ENCODE measurements at places on chromosomes 12 and 14. TPM values are rescaled to one million over a fixed set of nuclear protein-coding genes. Genes with fewer than 3 reads are reported as not detected.

GRCh38 chr14:56342494-56342942, 224.3 kb downstream of the PELI2 start:
- DNase-seq: no peak

DNA sequence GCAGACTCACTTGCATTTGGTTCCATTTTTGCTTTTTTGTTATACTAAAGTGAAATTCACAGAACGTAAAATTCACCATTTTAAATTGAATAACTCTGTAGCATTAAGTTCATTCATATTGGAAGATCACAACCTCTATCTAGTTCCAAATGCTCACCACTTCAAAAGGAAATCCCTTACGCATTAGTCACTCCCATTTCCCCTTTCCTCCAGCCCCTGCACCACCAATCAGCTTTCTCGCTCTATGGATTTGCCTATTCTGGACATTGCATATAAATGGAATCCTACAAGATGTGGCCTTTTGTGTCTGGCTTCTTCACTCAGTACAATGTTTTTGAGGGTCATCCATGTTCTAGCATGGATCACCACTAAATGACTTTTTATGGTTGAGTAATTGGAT, 294.5 kb downstream of the KSR2 start:
- DNase-seq: no peak

DNA sequence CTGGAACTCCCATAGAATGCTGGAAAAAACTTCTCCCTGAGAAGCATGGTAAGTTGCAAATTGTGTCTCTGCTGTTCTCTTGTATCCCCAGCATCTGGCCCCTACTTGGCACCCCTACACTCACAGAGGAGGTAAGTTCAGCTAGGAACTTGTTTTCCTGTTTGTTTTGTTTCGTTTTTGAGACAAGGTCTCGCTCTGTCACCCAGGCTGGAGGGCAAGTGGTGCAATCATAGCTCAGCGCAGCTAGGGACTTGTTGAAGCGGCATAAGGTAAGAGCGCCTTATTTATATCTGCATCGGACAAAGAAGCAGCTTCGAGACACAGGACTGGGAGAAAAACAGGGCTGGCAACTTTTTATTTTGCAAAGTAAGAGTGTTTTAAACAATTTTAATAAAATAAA, 18.5 kb upstream of the ANO2 start:
- DNase-seq: no peak

GRCh38 chr14:99242238-99242637, 29.8 kb downstream of the BCL11B start:
- DNase-seq: no peak

DNA sequence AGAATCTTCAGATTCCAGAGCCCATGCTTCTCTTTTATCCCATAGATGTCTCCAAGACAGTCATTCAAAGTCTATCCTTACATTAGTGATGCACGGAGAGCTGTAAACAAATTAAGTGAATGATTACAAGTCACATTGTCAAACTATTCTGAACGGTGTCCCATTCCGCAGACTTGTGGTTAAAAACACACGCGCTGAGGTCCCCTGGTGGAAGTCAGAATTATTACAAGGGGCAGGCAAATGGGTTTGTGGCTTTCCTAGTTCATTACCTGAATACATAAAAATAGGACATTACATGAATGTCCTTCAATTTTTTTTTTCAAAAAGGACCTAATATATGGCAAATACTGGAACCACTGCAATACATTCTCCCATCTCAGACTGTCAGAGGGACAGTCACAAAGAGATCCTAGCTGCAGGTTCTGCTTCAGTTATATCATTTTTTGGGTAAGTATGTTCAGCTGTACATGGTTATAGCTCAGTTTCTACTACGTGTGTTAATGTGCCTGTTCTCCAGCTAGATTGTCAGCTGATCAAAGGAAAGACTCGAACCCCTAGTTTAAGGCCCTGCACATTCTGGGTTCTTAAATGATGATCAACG, 53.1 kb upstream of the STON2 start:
- no peak for DNase-seq

GRCh38 chr14:79167957-79168356, 997.8 kb downstream of the NRXN3 start:
- DNase-seq: no peak

DNA sequence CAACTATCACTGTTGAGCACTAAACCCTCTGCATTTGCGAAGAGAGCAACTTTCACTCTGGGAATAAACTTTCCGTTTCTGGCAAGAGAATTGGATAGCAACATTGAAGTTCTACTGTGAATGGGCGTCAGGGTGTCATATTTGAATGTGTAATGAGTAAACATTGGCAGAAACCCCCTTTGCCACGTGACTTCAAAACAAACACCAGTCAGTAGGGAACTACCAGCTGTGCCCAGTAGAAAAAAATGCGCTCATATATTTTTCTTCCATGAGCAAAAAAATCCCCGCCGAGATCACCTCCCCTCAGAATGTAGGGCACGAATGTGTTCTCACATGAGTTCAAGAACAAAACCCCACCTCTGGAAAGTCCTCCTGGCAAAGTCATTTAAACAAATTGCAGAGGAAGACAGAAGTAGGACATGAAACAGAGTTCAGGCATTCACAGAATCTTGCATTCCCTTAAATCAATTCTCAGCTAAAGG, 80.6 kb downstream of the BTG1 start:
- DNase-seq: peak; percentile 49

DNA sequence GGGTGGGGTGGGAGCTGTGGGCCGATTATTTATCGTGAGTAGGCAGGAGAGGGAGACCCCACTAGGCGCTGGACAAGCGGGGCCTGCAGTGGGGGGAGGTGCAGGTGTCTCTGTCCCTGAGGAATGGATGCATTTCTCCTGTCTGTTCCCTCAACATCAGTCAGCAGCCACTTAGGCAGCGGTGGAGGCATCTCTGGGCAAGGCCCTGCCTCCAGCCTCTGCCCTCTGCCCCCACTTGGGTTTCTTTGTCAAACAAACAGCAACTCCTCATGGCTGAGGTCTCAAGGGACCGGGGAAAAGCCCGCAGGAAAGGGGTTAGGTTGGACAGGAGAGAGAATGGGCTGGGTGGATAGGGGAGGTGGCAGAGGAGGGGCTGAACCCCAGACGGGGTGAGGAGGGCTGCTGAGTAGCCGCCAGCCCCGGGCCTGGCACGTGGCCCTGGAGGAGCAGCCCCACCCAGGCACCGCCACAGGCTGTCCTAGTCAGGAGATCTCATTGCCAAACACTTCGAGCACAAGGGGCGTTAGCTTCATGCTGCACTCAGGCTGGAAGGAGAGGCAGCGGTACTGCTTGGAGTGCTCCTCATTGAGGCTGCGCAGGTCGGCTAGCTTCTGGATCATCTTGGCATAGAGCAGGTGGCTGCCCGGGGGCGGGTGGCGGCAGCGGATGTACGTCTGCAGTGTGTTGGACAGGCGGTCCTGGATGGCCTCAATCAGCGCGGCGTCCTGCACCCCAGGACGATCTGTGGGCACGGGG, 24.7 kb upstream of the HDAC7 start:
- no peak for DNase-seq

DNA sequence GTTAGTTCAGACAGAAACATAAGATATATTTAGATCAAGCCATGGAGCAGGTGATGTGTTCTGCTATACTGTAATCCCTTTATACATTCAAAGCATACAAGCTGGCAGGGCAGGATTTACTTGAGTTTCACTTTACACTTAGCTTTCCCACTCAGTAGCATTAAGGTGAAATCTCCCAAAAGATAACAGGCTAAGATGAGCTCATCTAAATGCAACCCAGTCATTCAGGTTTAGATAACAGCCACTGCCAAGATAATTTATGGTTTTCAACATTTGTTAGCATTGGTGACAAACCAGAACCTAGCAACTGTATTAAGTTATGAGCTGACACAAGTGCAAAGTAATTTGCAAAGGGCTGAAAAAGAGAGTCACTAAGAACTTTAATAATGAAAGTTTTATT, 925.1 kb upstream of the ATXN7L3B start:
- no peak for DNase-seq

- no peak for DNase-seq
Measured at GRCh38 chr12:100494026-100494425, 20.4 kb downstream of the NR1H4 start.

- peak; percentile 10 for DNase-seq
Measured at GRCh38 chr12:66129934-66130266, 650 bp downstream of the LLPH start.

GRCh38 chr12:29634057-29634456, 136.6 kb upstream of the OVCH1 start:
- DNase-seq: no peak

GRCh38 chr14:47778631-47779030, 103.2 kb upstream of the MDGA2 start:
- no peak for DNase-seq

DNA sequence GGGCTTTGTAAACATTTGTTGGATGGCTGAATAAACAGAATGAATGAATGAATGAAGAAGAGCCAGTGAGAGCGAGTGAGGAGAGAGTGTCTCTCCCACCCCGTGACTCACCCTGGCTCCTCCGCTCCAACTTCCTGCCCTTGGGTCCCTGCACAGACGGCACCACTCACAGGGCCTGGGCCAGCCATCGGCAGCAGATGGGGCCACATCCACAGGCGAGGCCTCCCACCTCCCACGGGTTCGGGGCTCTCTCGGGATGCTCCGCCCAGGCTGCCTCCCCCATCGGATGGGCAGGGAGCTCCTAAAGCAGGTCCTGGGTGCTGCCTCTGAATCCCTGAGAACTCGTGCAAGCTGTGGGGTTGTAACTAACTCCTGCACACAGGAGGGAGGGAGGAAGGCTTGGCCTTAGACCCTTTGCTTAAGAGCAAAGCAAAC, 41.3 kb downstream of the CCNK start:
- peak; percentile 84 for DNase-seq

DNA sequence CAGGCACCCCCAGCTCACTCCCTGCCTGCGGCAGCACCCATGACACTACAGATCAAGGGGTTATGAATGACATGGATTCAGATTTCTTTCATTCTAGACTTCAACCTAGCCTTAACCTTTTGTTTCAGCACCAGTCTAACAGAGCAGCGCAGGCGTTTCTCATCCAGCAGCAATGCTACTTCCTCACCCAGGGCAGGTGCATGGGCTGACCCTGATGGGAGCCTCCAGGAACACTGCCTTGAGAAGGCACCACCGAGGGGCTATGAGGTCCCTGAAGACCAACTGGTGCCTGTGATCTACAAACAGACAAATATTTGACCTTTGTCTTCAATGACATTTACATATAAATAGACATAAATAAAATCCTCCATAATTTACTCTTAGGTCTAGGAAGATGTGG, 10.8 kb downstream of the CDCA4 start:
- no peak for DNase-seq

DNA sequence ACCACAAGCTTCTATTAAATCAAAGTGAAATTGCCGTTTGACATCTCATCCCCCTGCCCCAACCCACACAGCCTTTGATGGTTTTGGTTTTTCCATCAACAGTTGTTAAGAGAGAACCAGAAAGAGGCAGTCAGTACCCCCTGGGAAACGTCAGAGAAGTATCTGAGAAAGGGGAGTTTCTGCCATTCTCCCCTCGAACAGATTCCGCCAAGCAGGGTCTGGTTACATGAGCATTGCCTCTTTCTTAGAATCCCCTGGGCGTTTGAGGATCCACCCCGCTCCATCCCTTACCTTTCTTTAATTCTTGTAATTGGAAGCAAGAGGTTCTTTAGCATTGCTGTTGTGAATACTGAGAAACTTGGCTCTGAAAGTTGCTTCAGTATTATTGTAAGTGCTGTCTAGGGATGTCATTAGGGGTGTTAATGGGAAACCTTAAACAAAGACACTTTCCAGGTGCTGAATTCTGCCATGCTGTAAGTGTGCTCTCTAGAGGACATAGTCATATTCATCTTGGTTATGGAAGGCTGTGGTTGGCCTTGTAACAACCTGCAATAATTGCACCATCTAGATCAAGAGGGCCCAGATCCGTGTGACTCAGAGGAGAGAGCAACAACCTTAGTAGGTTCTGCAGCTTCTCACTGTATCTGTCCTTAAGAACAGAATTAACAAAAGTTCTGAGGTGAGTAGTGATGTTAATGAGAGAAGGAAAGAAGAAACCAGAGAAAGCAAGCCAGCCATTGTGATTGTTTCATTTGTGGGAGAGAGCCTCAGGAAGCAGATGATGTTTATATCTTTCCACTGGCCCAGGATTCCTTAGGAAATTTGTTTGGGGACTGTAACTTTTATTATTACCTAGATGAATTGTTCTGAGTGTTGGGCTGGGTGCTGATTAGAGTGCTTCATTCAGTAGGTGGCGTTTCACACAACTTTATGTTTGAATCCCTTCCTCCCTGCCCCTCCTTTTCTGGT, 9.0 kb downstream of the TMBIM6 start:
- DNase-seq: no peak

DNA sequence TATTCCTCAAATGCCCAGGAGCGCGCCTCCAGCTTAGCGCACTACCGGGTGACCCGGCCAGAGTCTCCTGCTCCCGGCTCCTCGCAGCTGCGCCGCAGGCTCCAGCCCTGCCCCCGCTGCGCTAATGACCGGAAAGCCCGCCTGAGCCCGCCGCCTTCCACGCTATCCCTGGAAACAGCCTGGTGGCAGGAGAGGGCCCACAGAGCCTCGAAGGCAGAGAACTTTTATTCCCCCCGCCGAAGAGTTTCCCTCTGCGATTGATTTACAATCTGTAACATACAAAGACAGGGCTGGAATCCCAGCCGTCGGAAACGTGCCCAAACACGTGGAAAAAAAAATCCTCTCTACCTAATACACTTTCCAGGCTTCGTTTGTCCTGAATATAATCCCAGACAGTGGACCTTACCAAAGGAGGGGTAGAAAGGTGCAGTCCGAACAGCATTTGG, 1.5 kb downstream of the COL2A1 start:
- DNase-seq: peak; percentile 95

- DNase-seq: no peak
Measured at GRCh38 chr12:111411185-111411764, 5.6 kb downstream of the SH2B3 start.

DNA sequence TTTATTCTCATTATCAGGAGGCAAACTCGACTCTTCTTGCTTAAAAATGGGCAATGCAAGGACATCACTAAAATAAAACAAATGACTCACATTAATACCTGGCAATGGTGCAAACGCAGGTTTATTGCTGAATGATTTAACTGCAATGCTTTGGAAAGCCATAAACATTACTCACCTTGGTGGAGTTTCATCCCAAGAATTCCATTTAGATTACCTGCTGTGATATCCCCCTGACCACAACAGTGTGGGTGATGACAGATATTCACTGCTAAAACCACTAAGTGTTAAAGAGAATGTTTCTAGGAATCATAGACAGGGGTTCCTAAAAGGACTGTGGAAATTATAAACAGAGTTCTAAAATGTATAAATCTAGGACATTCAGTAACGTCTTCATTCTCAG, 35.3 kb upstream of the CSRNP2 start:
- no peak for DNase-seq

- DNase-seq: no peak
Measured at GRCh38 chr12:92140896-92141536, 4.6 kb downstream of the BTG1 start.

MYH7 gene
- not detected for total RNA-seq

POTEM gene
- not detected for total RNA-seq

AVPR1A gene
- total RNA-seq: 0.21 TPM

GALNT8 gene
- total RNA-seq: not detected

L3HYPDH gene
- total RNA-seq: 58.6 TPM

INHBE gene
- total RNA-seq: 2.5 TPM

CGRRF1 gene
- 17.3 TPM for total RNA-seq

PTGDR gene
- total RNA-seq: not detected

Data from SJSA1 (cell line).